Activated CD8-positive, alpha-beta memory T cell treated with anti-CD3 and anti-CD28 coated beads for 48 hours (primary cell): ENCODE measurements at places on chromosomes 2 and 18.

DNA sequence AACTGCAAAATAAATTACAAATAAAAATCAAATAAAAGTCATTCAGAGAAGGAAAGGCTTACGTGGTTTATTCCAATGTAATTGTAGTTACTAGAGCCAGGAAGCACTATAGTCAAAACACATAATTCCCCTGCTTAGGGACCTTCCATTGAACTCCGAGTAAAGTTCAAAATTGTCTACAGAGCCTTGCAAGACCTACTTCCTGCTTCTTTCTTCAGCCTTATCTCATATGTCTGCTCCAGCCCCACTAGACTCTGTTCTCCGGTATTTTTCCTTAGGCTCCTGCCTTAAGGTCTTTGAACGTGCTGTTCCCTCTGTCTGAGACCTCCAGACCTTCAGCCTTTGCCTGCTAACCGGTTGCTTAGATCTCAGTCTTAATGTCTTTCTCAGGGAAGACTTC is 104.3 kb downstream of the ARL6IP6 start:
- no peak for DNase-seq

- DNase-seq: no peak
Observed at GRCh38 chr2:2765176-2765800, 434.2 kb upstream of the MYT1L start.

GRCh38 chr2:67312871-67313270 is 84.3 kb upstream of the ETAA1 start:
- DNase-seq: no peak

DNA sequence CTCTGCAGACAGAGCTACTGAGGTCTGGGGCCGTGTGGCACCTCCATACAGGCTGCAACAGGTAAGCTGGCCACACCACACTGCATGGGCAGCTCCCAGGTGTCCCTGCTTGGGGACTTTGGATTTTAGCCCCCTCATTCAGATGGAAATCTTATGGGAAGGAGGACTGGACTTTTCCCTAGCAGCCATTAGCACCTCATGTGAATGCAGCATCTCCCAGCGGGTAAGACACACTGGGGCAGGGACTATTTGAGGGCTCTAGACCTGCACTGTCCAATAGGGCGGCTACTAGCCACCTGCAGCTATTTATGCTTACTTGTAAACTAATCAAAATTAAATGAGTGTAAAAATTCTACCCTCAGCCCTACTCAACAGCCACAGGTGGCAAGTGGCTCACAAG is 34.2 kb upstream of the GLI2 start:
- no peak for DNase-seq

DNA sequence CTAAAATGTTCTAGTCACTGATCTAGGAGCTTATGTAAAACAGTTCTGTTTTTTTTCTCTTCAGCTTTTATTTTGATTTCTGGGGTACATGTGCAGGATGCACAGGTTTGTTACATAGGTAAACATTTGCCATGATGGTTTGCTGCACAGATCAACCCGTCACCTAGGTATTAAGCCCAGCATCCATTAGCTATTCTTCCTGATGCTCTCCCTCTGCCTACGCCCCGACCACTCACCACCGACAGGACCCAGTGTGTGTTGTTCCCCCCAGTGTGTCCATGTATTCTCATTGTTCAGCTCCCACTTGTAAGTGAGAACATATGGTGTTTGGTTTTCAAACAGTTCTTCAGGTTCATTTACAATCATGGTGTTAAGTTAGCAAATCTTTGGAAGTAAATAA is 84.8 kb upstream of the PROKR1 start:
- DNase-seq: no peak

GRCh38 chr2:160384791-160385190 is 108.8 kb downstream of the RBMS1 start:
- no peak for DNase-seq

- no peak for DNase-seq
Observed at GRCh38 chr2:155412598-155412997, 714.1 kb downstream of the KCNJ3 start.

DNA sequence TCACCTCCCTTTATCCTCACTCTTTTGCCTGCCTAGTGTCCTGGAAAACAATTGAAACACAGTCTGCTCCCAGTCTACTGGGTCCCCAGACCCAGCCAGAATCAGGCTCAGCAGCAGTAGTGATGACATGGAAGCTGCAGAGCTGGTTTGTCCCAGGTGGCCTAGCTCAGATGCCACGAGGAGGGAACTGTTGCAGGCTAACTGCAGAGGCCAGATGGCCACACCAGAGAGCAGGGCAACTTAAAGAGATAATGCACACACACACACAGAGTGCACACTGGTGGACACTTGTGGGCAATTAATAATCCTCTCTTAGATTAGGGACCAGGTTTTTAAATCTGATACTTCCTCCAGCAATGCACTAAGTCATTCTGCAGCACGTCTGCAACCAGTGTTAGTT is 42.4 kb downstream of the GYPC start:
- no peak for DNase-seq

DNA sequence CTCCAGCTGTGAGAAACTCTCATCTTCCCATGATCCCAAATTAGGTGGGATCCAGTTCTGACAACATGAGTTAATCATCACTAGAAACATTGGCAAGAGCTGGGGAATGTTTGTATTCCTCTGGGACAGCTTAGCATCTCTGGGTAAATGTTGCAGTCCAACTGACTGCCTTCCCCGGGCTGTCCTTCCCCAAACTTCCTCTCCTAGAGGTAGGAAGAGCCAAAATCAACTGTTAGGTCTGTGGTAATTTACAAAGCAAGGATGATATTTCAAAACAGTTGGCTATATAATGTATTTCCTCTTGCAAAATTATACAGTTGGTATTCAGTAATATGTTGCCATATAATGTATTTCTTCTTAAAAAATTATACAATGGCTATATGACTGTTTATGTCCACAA is 148.5 kb downstream of the MGAT5 start:
- DNase-seq: no peak

DNA sequence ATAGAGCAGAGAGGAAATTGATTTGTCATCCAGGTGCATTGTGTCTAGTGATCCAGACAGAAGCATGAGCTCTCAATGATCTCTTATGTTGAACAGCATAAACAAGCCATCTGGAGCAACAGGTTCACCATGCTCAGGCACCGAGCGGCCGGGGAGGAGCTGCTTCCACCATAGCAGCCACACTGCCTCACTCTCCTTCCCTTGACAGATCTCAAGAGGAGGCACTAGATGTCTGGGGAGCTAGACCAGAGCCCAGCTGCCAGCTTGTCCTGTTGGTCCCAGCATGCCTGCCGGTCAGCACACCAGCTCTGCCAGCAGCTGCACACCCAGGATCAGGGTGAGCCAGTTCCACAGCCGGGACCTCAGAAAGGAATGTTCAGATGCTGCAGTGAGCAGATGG is 17.5 kb upstream of the LONRF2 start:
- no peak for DNase-seq

- DNase-seq: no peak
Observed at GRCh38 chr2:30266705-30267104, 35.4 kb downstream of the LBH start.

GRCh38 chr2:217289907-217290280 is 430.0 kb upstream of the TNP1 start:
- DNase-seq: no peak

DNA sequence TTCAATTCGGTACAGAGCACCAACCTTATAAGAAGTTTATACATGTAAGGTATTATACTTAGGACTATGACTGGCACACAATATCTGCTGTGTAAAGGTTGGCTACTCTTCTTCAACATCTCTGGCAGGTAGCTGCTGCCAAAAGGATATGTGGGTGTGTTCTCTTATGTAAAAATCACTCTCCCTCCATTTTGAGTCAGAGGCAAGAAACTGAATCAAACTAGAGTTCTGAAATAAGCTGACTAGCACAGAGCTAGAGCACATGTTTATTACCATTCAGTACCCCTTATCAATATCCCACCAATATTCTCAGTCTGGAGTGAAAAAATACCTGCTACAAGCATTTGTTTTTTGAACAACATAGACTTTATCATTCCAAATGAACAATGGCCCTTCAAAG is 38.0 kb upstream of the PCBP1 start:
- DNase-seq: no peak

- DNase-seq: no peak
Observed at GRCh38 chr18:76699923-76700322, 122.4 kb upstream of the ZNF236 start.

- no peak for DNase-seq
Observed at GRCh38 chr18:48806551-48807261, 144.1 kb downstream of the SMAD7 start.

DNA sequence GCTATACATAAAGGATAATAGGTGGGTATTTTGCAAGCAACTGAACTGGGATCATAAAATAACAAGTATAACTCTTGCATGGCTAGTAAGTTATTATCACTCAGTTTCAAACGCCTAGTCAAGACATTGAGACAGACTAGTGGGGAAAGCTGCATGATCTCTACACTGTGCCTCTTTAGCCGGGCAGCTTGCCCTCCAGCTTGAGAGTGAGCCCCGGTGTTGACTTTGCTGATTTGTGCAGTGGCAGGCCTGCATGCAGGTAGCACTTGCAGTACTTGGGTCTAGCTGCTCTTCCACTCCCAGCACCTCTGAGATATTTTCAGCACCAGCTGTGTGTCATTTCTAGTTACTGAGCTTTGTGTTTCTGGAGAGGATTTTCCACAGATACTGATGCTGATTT is 118.8 kb upstream of the DAPL1 start:
- DNase-seq: no peak

DNA sequence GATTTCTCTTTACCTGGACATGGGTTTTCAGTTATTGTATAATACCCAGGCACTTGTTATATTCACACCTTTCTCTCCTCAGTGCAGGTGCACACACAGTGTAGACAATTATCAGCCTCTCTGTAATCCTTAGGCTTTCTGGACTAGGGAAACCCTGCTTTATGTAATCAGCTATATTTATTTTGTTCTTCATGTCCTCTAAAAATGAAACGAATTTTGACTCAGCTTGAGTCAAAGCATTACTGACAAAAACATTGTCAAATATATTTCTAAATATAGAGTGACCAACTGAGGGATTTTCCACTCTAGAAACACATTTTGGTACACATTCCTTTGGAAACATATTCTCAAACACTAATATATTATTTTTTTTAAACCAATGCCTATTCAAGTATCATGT is 144.8 kb upstream of the GULP1 start:
- no peak for DNase-seq

GRCh38 chr18:58687871-58688308 is 16.6 kb downstream of the MALT1 start:
- DNase-seq: no peak

- DNase-seq: no peak
Observed at GRCh38 chr2:105756435-105756834, 11.7 kb downstream of the NCK2 start.

DNA sequence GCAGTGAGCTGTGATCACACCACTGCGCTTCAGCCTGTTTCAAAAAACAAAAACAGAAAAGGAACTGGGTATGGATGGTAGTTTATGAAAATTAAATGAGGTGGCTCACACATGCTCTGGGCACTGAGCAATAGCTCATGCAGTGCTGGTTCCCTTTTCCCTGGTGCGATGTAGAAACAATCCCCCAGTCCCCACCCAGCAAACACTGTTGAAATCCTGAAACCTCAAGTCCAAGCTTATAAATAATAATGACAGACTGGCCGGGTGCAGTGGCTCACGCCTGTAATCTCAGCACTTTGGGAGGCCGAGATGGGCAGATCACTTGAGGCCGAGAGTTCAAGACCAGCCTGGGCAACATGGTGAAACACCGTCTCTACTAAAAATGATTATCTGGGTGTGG is 55.4 kb upstream of the SMAD2 start:
- DNase-seq: no peak

GRCh38 chr2:231187736-231188505 is 10.5 kb upstream of the ARMC9 start:
- no peak for DNase-seq

DNA sequence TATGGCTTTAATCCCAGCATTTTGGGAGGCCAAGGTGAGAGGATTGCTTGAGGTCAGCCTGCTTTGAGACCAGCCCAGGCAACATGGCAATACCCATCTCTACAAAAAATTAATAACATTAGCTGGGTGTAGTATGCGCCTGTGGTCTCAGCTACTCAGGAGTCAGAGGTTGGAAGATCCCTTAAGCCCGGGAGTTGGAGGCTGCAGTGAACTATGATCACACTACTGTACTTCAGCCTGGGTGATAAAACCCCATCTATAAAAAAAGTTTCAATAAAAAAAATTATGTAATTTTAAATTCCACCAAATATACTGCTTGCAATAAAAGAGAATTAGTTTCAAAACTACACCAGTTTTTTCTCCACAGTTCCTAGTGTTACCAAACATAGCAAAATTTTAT is 23.3 kb upstream of the CACNB4 start:
- no peak for DNase-seq

- DNase-seq: no peak
Observed at GRCh38 chr2:107738266-107738665, 88.4 kb upstream of the RGPD4 start.

DNA sequence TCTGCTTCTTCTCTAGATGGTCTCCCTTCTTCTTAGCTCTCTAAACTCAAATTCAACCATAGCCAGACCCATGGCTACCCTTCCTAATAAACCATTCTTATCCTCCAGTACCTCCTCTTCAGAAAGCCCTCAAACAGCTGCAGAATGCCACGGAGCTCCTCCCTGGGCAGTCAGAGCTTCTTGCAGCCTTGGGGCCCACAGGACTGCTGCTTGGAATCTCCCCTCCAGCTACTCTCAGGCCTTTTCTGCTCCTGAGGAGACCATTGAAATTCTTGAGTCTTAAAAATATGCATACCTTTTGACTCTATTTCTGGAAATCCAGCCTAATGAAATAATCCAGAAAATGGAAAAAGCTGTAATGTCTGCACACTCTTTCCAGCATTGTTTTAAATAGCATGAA is 30.7 kb downstream of the EFR3B start:
- no peak for DNase-seq

DNA sequence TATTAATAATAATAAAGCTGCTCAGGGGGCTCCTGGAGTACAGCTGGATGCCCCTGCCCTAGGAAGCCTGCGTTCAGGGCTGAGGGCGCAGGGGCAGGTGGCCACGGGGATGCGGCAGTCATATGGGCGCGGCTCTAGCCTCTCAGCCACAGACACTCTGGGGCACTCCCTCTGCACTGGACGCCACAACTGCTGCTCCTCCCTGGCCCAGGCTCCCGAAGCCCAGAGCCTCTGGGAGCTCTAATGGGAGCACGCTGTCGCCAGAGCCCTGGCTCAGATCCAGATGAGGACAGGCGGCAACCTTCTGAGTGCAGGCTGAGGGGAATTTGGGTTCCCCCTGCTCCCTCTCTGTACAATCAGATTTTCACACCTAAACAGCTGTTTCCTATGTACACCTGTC is 93.6 kb downstream of the MTCL1 start:
- no peak for DNase-seq

DNA sequence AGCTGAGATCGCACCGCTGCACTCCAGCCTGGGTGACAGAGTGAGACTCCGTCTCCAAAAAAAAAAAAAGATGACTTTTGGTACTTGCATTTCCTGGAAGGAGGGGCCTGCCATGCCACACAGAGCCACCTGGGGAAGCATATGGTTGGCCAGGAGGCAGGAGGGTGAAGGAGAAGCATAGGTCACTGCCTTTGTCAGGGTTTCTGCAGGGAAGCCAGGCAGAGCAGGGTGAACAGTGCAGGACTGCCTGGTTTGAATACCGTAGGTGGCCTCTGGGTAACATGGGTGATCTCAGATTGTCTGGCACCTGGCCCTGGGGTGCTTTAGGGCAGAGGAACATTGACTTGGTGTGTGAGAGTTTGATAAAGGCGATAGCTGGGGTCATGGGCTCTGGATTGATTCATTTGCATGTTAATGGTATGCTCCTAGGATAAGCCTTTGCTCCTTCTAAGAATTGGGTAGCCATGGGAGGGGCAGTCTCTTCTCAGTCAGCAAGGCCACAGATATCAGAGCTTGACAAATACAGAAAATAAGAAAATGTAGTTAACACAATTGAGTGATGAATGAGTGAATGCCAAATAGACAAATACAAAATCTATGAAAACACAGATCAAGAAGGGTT is 124.0 kb upstream of the SEC11C start:
- DNase-seq: no peak
